ENCODE measurements at places on chromosomes 7 and 10.

DNA sequence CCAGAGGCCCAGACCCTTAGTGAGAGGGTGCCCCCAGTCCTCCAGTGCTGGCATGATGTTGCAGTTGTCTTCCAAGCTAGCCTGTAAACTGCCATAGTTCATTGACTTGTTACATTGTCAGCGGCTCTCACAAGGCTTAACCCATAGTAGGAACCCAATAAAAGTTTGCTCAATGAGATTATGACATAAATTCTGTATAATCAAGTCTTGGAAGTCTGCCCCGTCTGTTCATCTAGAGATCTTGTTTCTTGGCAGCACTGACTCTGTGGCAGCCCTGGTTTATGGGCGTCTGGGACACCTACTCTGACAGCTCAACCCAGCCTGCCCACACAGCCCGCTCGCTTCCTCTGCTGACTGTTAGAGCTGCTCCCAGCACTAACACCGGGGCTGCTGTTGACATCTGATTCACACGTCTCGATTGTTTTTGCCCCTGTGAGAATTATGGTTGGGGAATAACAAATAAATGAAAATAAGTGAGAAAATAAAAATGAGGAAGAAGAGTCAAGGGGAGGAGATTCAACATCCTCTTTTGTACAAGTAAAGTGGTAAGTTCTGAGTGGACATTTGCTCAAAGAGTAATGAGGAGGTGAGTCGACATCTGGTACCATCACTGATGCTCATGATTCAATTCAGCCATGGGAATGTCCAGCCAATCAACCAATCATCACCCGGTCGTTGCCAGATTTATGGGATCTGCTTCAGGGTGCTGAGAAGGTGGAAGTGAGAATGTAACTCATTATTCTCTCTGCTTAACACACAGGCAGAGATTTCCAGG, 160.8 kb downstream of the SPAG6 start:
- DNase-seq: no peak

DNA sequence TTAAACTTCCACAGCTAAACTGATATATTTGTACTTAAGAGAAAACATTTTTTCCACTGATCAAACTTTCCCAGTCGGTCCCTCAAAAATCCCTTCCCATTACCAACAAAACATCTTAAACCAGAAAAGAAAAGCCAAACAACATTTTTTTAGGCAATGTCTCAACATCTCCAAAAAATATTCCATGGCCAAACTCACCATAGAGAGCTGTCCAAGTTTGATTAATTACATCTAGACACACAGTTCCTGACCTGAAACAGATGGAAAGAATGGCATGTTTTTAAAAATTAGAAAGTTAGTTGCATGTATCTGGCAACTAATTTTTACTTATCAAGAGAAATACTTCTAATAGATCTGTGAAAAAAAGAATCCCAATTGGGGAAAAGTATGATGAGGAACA, 95.4 kb downstream of the UBE2H start:
- no peak for DNase-seq

DNA sequence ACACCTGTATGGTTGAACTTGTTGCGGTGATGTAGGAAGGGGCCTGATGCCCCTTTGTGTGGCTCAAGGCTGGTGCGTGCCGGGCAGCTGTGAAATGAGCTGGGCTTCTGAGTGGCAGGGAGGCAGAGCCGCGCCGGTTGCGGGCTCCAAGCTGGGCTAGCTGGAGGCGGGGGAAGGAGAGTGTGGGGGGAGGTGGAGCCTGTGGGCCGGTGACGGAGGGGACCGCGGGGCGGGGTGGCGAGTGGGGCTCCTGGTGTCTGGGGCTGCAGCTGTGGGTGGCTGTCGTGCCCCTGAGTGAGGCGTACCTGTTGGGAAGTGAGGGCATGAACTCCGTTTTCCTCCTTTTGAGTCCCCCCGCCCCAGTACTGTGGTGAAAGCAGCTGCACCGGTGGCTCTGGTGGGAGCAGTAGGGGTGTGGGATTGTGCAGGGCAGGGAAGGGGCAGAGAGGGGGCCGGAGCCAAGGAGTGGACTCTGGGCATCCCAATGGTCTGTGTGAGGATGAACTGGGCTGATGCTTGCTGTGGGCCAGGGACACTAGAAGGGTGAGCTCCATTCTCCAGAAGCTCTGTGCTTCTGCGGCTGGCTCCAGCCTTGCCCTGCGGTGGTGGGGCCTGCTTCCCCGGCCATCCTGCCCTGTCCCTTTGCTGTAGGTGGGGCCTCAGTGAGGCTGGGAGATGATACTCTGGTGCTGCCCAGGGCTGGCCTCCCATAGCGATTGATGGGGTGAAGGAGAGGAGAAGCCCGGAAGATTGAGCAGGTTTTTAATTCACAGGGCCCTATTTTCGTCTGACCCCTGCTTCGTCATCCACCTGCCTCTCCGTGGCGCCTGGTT, 41.7 kb downstream of the INPP5A start:
- no peak for DNase-seq

- peak; percentile 82 for DNase-seq
Observed at GRCh38 chr10:6144406-6145165, 55.8 kb downstream of the RBM17 start.

DNA sequence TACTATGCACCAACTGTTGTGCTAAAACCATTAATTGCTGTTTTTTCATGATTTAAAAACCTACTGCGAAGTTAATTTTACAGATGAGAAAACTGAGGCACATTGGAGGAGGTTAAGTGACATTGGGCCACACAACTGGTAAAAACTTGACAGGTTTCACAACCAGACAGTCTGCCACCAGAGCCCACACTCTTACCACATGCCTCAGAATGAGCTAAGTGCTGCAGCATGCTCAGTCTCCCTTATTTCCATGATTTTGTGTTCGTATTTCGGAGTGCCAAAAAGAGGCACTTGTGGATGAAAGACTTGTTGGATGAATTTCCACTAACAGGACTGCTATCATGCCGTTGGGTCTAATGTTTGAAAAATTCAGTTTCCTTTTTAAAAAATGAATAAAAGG, 77.4 kb downstream of the PCLO start:
- DNase-seq: no peak

GRCh38 chr10:8691498-8692017, 637.1 kb downstream of the GATA3 start:
- DNase-seq: peak; percentile 9

- DNase-seq: no peak
Observed at GRCh38 chr7:20778063-20778721, 8.5 kb downstream of the SP8 start.

GRCh38 chr10:67776371-67776770, 61.6 kb downstream of the DNAJC12 start:
- DNase-seq: no peak

DNA sequence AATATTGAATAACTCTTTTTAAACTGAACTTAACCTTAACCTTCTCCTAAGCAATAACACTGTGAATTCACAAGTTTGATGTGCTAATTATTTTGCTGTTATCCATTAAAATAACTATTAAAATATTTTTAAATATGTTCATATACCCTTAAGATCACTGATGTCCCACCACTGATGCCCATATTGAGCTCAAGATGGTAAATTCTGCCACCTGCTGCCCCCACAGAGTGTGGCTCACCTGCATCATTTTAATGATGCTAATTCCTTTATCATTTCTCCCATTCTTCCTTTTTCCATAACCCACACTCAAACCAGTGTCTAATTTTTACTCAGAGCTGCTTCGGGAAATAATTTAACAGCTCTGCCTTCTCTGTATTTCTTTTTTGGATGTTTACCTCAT, 82.3 kb upstream of the ARID5B start:
- DNase-seq: no peak

DNA sequence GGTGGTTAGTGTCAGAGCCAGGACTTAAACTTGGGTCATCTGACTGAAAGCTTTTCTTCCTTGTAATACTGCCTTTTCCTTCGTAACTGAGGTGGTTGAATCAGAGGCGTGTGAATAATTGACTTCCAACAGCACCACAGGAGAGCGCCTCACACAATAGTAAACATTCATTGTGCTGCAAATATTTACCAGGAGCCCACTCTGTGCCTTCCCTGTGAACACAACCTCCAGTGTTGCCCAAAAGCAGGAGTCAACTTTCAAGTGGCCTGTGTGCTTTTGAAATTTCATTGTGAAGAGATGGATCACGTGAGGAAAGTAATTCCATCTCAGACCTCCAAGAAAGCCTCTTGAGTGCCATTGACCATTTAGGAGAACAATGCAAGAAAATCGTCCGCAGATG, 60.2 kb downstream of the ADRA2A start:
- no peak for DNase-seq

GRCh38 chr10:6400821-6401465, 179.1 kb downstream of the PRKCQ start:
- DNase-seq: no peak
